ENCODE measurements at places on chromosomes 12 and 14. TPM values are rescaled to one million over a fixed set of nuclear protein-coding genes. Genes with fewer than 3 reads are reported as not detected.

MSI1 gene
- 1.3 TPM for total RNA-seq

INHBC gene
- not detected for total RNA-seq

LHX5 gene
- total RNA-seq = not detected

KRT74 gene
- total RNA-seq = not detected

All from A549 treated with Hydrocortisone at 1 μM for 4 hours (cell line).